ENCODE measurements at places on chromosomes 16 and 17.

DNA sequence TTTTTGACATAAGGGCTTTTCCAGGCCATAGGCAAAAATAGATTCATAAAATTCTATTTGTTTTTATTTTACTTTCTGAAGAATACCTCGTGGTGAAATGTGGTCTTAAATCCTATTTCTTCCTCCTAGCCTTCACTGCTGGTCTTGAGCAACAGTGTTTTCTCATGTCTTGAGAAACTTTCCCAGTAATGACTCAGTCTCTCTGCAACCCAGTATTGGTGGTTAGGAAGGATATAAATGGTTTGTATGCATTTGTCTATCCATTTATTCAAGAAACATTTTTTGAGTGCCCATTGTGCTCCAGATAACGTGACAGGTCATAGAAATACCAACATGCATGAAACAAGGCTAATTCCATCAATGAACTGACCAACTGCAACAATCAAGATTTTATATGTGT, 213.9 kb downstream of the TMEM114 start:
- no peak for DNase-seq

- no peak for DNase-seq
Observed at GRCh38 chr17:47986520-47986919, 15.6 kb downstream of the CDK5RAP3 start.

- DNase-seq: no peak
Observed at GRCh38 chr16:23848958-23849357, 13.2 kb downstream of the PRKCB start.

DNA sequence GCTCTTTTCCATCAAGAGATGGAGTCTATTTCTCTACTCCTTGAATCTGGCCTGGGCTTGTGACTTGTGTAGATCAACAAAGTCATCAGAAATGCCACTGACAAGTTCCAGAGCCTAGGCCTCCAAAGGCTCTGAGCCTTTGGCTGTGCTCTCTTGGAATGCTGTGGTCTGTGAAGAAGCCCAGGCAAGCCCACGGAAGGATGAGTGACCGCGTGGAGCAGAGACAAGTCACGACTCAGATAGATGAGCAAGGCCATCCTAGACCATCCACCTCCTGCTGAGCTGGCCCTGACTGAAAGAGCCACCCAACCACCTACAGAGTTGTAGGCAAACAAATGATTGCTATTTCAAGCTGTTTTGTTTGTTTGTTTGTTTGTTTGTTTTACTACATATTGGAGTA, 11.6 kb upstream of the ICAM2 start:
- DNase-seq: no peak

DNA sequence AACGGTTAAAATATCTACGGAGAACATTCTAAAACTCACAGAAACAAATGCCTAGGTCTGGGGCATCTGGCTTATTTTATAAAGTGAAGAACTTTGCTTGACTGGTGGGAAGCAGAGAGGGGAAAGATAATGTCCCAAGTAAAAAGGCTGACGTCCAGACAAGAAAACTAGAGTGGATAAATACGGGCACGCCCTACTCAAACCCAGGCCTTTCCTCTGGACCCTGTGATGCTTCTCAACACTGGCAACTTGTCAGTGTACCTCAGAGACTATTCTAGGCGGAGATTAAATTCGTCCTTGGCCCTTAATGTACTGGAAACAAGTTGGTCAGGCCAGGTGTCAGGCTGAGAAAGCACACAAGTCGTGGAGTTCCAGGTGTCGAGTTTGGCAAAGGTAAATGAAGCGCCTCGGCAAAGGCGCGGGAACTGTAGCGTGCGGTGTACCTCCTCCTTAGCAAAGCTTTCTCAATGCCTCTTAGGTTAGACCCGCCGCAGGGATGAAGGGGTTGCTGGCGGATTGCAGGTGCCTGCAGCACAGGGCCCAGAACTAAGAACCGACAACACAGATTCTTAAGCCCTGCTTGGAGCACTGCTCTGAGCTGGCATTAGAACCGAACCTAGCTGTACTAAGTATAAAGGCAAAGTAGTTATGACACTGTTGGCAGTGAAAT, 668 bp upstream of the UNK start:
- DNase-seq: peak; percentile 30

DNA sequence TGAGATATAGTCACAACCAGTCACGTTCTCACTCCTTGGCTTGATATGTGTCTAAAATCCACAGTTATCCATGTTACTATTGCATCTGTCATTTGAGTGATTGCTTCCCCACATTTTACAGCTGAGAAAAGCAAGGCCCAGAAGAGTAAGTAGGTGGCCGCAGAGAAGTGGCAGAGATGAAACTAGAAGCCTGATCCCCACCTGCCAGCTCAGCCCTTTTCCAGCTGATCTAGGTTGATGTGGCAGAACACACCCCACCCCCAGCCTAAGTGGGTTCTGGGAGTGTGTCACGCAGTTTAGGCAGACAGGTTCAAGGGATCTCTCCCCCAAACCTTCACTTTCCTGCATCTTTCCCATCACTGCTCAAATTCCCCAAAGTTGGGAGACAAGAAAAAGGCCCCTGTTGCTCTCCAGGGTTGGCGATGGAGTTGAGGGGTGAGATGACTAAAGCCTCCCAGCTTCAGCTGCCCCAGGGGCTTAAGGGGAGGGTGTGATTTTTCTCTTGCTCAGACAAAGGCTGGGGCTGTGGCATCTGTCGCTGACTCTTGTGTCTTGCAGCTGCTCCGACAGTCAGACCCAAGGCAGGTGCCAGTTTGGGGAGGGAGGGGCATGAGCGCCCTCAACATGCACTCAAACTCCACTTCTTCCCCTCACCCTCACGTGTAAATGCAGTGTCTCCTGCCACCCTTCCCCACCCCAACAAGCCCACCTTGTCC, 48.9 kb upstream of the LHX1 start:
- DNase-seq: peak; percentile 82

- DNase-seq: no peak
Observed at GRCh38 chr17:16377941-16378341, 3.0 kb upstream of the UBB start.
